NCI-H1105 (cell line): ENCODE measurements at places on chromosomes 13 and 19.

DNA sequence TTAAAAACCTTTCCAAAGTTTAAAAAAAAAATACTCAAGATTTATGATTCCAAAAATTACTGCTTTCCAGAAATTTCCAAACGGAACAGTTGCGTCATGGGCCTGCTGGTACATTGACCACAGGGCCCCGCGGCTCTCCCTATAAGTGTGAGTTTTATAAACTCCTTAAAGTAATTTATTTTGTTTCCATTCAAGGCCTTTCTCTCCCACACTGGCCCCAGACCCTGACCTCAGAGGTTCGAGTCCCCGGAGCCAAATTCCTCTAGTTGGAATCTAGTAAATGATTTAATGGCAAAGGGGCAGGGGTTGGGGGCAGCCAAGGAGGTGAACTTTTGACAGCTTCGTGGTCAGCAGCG is 97.5 kb downstream of the INSR start:
- DNase-seq: no peak

DNA sequence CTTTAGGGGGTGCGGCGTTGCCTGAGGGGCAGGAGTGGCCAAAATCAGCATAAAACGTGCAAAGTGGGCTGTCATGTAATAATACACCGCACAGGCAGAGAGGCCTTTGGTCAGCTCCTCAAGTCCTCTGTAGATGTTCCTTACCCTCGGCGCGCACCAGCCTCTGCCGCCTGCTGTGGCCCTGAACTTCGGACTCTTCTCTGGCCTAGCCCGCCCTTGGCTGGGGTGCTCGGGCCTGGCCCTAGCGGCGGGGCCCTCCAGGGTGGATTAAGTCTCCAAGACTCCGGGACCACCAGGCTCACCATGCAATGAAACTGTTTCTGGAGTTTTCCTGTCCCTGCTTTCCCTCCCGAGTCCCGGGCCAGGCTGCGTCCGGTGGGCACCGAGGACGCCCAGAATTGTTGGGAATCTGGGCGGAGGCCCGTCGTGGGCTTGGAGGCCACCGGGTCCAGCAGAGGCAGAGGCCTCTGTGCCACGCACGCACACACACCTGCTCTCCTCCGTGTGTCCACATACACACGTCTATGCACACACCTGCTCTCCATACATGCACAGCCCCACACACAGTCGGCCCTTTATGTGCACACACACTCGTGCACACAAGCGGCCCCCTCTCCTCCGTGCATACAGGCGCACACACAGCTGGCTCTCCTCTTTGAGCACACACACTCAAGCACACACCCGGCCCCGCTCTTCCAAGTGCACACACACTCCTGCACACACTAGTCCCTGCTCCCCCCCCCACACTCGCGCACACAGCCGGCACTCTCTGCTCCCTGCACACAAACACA is 1.5 kb upstream of the TFDP1 start:
- no peak for DNase-seq

DNA sequence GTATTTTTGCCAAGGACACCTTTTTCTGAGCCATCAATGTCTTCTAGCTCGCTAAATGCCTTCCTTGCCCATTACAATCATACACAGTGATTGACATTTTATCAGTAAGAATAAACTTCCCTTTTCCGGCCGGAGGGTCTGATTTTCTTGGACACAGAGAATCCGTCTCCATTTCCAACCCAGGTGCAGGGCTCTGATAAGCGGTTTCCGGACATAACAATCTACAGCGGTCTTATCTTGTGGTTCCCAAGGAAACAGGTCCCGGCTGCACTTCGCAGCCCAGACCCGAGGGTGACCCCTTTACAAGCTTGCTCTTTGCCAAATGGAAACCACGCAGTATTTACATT is 5.1 kb upstream of the ZNF77 start:
- no peak for DNase-seq

GRCh38 chr13:62014299-62014698 is 598.6 kb upstream of the PCDH20 start:
- peak; percentile 60 for DNase-seq

- DNase-seq: no peak
Observed at GRCh38 chr13:50914176-50914700, 4.6 kb downstream of the RNASEH2B start.

GRCh38 chr19:38374332-38375097 is at the start of gene PSMD8:
TSS of gene PSMD8 (plus strand) at chr19:38374571. CDS start at chr19:38374602, 31 bp downstream.
- DNase-seq: peak; percentile 98

GRCh38 chr13:24276861-24277260 is 32.5 kb upstream of the C1QTNF9 start:
- no peak for DNase-seq

- no peak for DNase-seq
Observed at GRCh38 chr13:44197791-44198770, 175.5 kb upstream of the SERP2 start.

GRCh38 chr13:67229481-67230403 is at the start of gene PCDH9:
TSS of gene PCDH9 (minus strand) at chr13:67230336. CDS start at chr13:67228440, 1,896 bp downstream.
- no peak for DNase-seq

- DNase-seq: no peak
Observed at GRCh38 chr13:46170268-46170667, 11.7 kb downstream of the LCP1 start.

GRCh38 chr13:36559375-36559774 is 114.4 kb upstream of the SERTM1 start:
- no peak for DNase-seq

GRCh38 chr19:9857920-9858746 is 23.0 kb downstream of the PIN1 start:
- no peak for DNase-seq

- no peak for DNase-seq
Observed at GRCh38 chr13:84870190-84870589, 929.0 kb downstream of the SLITRK6 start.

- DNase-seq: no peak
Observed at GRCh38 chr19:16117594-16118033, 5.9 kb downstream of the RAB8A start.

GRCh38 chr19:57171551-57172081 is 4.3 kb upstream of the DUXA start:
- DNase-seq: no peak

DNA sequence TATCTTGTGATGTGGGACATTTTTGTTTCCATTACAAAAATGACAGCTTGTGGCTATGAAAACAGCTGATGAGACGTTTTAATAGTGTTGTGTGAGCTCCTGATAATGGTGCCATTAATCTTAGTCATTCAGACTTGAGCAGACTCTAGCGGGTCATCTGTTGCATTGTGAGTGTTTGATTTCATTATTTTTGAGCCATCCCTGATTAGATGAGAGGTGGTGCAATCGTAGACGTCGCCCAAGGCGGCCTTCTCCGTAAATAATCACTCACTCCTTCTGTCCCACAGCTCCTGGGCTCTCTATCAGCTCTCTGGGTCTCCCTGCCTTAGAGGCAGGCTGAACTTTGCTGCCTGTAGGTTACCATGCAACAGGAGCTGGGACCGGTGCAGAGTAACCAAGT is 528.0 kb upstream of the SGCG start:
- DNase-seq: no peak

GRCh38 chr19:29770648-29771047 is 41.1 kb upstream of the CCNE1 start:
- DNase-seq: no peak

- DNase-seq: no peak
Observed at GRCh38 chr13:77584106-77584505, 48.6 kb downstream of the SCEL start.

DNA sequence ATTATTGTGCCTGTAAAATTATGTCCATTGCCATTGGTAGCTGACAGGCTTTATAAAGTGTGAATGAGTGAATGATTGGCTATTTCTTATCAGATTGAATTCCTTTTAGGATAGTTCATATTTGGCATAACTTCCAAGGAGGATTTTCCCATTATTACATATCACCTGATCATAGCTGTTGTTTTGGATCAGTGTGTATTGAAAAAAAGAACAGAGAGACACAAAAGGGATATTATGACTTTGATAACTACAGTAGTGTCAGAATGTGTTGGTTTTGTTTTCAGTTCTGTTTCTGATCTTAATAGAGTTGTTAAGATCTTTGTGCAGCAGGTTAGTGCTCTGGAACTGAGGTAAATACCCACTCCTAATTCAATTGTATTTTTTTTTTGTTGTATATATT is 103.8 kb downstream of the LRCH1 start:
- DNase-seq: no peak

DNA sequence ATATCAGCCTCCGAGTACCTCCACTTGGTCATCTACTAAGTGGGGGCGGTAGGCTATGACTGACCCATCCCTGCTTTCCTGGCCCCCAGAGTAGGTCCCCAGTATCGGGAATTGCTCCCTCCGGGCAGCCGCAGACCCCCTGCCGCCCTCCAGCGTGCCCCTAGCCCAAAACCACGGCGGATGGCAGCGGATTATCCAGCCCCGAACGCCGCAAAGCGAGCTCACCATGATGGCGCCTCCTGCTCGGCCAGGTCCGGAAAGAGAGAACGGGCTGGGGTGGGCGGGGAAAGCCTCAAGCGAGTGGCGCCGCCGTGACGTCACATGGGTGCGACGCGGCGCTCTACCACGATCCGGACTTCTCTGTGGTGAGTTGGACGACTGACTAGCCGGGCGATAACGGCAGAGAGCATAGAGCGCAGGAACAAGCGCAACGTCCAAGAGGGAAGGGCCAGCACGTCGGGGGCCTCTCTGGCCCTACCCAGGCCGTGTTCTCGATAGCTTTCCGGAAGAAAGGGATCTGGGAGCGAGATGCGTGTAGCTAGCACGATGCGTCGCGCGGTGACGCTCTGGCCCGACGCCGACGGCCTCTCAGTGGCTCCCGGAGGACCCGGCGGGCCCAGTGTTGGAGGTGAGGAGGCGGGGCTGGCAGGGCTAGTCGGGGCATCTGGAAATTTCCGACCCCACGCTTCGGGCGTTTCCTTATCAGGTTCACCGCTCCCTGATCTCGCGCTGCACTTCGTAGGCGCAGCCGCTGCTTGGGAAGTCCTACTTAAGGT is at the start of the genes RPL18 and SPHK2:
TSS of gene RPL18 (minus strand) at position 263 of the 776 bp plus-strand sequence. CDS start at position 228, 35 bp downstream.
TSS of gene SPHK2 (plus strand) at position 591 of the 776 bp plus-strand sequence. CDS start 1,009 bp downstream, outside the sequence.
- DNase-seq: peak; percentile 99

GRCh38 chr19:6466526-6467248 is 2.6 kb downstream of the CRB3 start:
- no peak for DNase-seq

DNA sequence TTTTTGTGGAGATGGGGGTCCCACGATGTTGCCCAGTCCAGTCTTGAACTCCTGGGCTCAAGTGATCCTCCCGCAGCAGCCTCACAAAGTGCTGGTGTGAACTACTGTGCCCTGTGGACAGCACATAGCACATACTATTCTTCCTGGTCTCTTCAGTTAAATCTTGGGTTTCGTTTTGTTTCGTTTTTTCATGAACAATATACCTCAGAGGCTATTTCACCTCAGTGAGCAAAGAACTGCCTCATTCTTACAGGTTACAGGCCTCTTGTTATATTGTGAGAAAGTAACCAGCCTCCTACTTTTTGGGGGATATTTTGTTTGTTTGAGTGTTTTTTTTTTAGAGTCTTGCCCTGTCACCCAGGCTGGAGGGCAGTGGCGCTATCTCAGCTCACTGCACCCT is 1.3 kb upstream of the C3 start:
- DNase-seq: no peak

GRCh38 chr13:90883592-90883991 is 463.9 kb upstream of the MIR17HG start:
- no peak for DNase-seq

GRCh38 chr19:29172302-29172701 is 40.6 kb downstream of the UQCRFS1 start:
- DNase-seq: no peak

DNA sequence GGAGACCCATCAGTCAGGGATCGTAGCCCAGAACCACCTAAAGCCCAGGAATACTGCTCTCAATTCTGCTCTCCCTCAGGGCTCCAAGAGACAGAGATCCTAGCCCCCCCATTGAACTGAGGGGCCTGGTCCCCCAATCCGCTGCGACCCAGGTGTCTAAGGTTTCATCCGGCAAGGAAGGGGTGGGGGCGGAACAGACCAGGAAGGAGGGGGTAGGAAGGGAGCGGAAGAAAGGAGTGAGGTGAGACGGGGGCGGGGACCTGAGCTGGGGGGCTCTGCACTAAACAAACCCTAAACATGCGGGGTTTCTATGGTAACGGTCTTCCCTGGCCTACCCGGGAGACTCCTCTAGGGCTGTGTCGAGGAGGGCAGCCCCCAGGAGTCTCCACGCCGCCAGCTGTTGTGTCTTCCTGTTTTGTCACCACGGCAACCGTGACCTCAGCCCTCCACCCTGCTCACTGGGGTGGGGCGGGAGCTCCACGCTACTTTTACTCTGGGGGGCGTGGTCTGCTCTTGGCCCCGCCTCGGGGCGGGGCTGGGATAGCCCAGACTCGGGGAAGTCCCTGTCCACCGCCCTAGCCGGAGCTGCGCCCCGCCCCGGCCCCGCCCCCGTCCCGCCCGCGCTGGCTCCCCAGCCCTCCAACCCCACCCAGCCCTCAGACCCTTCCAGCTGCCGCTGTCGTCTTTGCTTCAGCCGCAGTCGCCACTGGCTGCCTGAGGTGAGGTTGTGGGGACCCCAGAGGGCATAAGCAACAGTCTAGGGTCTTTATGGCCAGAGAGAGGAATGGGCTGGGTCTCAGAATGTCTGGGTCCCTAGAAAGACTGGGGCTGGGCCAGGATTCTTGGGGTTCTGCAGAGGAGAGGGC is at the start of gene MYADM:
TSS of gene MYADM (plus strand) at position 659 of the 866 bp plus-strand sequence. CDS start 5,647 bp downstream, outside the sequence.
- DNase-seq: no peak

- peak; percentile 85 for DNase-seq
Observed at GRCh38 chr13:51955281-51955771, 55.9 kb downstream of the ATP7B start.

GRCh38 chr19:24033963-24034342 is 53.0 kb upstream of the ZNF254 start:
- peak; percentile 60 for DNase-seq
